ENCODE measurements at places on chromosomes 12 and 14.

GRCh38 chr14:50961605-50962221, 17.4 kb upstream of the PYGL start:
- DNase-seq: no peak

- no peak for DNase-seq
Observed at GRCh38 chr12:65634626-65635331, 189.5 kb upstream of the HMGA2 start.

- DNase-seq: no peak
Observed at GRCh38 chr14:31864937-31865855, 211.9 kb upstream of the ARHGAP5 start.

GRCh38 chr12:78037707-78038106, 207.0 kb downstream of the NAV3 start:
- DNase-seq: no peak

- DNase-seq: no peak
Observed at GRCh38 chr14:99908653-99909250, 115.5 kb downstream of the EML1 start.

GRCh38 chr14:57833323-57833722, 32.6 kb downstream of the SLC35F4 start:
- DNase-seq: no peak

DNA sequence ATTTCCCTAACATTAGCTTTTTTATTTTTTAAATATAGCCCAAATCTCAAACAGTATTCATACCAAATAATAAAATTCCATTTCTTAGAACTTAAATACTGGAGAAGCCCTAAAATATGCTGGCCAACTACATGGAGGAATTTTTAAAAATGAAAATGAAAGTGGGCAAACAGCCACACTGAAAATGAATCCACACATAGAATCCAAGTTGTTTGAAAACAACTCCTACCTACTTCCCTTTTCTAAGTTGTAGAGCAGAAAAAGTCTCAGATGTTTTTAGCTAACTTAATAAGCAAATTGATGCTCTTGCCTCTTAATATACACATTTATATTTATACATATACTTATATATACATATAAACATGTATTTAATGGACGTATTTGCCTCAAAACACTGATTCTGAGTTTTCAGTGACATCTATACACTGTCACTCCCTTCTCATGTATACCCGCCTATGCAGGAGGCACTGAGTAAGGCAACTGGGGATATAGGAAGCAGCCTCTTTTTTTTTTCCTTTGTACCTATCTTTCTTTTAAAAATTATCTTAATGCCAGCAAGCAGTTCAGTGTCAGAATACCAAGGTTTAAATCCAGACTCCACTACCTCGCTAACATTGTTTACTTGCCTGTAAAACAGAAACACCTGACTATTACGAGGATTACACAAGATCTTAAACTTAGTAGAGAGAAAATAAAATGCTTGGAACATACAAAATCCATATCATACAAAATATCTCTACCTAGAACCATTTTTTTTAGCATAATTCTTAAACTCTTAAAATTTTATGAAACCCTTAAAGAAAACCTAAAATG, 13.3 kb downstream of the DICER1 start:
- no peak for DNase-seq

- DNase-seq: no peak
Observed at GRCh38 chr12:24632466-24632865, 316.4 kb downstream of the BCAT1 start.

DNA sequence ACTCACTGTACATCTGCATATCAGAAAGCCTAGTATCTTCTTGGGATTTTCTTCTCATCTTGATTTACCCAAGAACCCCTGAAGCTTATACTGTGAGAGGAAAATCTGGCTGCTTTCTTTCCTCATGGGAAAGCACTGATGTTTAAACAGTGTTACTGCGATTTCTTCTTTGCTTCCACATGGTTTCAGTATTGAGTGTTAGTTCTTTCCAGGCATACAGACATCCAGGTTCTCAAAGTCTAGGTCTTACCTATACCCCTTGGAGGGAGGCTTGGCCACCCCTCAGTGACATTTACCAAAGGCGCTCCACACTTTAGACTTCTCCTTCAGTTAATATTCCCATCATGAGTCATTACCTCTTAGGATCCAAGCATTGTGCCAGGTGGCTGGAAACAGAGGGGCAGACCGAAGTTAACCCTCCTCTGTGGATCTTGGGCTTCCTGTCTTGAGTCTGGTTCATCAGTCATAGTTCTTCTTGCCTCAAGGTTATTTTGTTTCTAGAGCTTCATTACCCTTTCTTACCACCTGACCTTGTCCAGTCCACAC, 79.1 kb downstream of the TMEM117 start:
- no peak for DNase-seq

- peak; percentile 47 for DNase-seq
Observed at GRCh38 chr12:54413284-54414190, 5.5 kb downstream of the ITGA5 start.

DNA sequence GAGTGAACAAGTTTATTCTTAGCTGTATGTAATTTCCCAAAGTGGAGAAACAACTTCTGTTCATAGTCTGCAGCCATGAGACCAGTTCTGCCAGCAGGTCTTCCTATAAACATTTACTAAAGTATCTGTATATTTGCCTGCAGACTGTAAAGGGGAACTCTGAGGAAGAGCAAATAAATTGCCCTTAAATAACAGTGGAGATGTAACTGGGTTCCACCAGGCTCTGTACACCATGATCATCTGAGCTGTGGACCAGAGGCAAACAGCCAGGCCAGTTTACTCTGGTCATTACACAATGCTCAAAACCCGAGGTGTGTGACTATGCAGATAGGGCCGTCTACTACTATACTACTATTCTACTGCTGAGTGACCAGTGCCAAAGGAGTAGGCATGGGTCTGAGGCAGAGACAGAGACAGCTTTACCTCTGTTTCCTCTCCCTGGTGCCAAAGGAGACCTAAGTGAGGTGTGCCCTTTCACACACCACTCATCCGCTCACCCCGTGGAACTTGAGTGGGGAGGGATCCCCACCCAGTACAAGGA, 21.1 kb upstream of the CERS5 start:
- no peak for DNase-seq

DNA sequence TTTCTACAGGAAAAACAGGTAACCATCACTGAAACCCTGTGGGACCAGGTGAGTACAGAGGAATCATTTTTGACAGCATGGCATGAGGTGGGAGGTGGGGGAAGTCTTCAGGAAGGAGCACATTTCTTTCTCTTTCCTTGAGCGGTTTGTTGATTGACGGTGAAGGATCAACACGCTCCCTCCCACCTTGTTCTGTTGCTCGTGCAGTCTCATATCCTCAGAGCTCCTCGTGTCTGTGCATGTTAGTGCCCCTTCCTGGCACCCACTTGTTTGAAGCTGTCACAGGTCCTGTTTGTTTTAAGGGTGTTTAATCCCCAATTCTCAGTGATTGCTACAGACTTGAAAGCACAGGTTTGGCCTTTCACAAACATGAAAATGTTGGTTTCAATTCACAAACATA, 4.4 kb downstream of the C12orf54 start:
- no peak for DNase-seq

DNA sequence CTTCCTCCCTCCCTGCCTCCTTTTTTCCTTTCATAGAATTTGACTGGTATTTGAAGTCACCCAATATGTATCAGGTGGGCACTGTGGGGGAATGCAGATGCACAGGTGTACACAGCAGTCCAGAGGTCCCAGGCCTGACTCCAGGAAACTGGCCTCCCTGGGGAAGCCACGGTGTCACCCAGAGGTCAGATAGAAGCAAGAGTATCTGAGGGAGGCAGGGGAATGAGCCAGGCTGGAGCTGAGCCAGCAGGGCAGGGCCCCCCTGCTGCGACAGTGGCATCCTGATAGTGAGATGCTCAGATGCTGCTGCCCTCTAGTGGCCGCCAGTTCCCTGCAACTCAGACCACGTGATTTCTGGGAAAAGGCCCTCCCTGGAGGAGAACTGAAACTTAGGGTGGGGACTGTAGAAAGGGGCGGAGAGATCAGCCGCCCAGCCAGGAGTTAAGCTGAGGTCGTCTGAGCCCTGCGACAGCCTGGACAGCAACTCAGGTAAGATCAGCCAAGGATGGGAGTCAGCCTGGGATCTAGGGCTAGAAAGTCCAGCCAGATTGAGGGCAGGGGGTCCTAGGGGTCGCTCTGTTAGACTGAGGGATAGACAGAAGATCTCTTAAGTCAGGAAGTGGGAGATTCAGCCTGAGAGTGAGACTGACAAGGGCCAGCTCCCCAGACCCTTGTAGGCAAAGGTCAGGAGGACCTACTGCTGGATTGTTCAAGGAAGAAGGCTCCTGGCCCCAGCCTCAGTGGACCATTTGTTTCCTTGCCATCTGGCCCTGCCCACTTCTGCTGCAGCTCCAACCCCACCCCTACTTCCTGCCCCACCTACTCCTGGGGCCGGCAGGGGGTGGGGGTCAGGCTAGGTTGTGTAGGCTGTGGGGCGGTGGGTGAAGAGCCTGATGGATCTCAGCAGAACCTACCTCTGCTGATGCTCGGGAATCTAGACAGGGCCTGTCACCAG, at the start of gene IRF9:
IRF9 (plus strand) TSS at position 416 of the 955 bp plus-strand sequence. CDS start 880 bp downstream, outside the sequence.
- peak; percentile 97 for DNase-seq

- DNase-seq: no peak
Observed at GRCh38 chr14:38257507-38257906, 1.6 kb upstream of the CLEC14A start.

DNA sequence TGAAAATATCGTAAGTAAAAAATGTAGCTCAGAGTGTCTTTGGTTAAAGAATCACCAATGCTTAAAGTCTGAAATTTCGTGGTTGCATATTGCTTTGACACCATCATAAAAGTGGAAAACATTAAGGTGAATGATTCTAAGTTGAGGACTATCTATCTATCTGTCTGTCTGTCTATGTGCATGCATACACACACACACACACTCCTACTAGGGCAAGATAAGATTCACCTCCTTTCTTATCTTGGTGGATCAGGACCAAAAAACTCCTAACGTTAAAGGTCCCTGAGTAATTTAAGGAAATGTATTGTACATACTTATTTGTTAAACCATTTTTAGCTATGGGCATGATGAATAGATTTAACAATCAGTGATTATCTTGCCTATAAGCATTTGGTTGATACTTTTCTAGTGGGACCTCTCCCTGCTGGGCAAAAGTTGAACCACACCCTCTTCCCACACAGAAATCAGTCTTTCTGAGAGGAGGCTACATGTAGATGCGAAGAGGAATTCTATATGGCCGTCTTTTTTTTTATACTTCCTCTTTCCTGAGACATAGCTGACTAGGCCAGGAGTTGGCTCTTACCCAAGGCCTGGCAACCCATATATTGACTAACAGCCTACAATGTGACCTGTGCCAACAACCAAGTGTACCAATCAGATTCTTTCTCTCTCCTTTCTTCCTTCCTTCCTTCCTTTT, 19.3 kb upstream of the LLPH start:
- DNase-seq: no peak

GRCh38 chr12:95815632-95816212, 25.2 kb upstream of the NTN4 start:
- no peak for DNase-seq

- no peak for DNase-seq
Observed at GRCh38 chr14:100149851-100150611, 9.4 kb downstream of the DEGS2 start.

- DNase-seq: no peak
Observed at GRCh38 chr14:50762001-50762930, 68.7 kb downstream of the NIN start.

DNA sequence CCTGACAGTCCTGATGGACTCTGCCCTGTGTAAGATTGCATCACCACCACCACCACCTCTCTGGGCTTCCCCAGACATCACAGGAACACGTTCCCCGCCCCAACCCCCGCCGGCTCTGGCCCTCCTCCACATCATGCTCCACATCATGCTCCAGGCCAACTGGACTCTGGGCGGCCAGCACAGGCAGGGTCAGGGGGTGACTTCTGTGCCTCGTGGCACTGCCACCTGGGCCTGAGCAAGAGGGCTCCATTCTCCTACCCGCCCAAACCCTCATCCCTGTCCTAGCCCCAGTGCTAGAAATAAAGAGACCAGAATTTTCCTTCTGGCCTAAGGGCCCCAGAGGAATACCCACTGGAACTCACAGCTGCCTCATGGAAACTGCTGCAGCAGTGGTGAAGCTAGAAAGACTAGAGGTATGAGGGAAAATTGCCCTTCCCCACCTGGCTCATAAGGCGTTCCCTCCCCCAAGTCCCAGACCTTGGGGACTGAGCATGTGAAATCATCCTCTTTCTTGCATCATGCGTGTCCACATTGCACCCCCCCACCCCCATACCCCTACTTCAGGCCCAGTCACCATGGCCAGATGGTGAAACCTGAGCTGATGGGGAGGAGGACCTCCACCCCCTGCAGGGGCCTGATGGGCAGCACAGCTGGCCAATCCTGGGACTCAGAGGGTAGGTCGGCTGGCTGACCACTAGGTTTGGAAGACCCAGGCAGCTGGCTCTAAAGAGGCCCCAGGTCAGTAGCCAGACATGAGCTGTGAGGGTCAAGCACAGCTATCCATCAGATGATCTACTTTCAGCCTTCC, at the start of gene INHBE:
INHBE (plus strand) TSS at position 742 of the 808 bp plus-strand sequence. CDS start 230 bp downstream, outside the sequence.
- no peak for DNase-seq

GRCh38 chr12:113103756-113104450, 31.7 kb downstream of the RASAL1 start:
- DNase-seq: no peak

DNA sequence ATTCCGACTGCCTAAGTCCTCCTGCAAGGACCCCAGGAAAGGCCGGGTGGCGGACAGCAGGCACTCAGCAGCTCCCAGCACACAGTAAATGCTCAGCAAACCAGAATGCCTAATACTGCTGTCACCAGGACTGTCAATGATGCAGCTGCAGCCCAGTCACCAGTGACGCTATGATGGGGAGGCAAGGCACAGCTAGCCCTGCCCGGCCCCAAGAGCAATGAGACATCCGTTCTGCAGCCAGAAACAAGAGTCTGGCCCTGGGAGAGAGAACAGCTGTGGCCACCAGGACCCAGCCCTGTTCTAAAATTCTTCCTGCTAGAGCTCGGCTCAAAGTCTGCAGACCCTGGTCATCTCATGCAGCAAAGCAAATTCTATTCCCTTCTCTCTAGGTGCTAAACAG, 69.8 kb downstream of the NCOR2 start:
- no peak for DNase-seq

DNA sequence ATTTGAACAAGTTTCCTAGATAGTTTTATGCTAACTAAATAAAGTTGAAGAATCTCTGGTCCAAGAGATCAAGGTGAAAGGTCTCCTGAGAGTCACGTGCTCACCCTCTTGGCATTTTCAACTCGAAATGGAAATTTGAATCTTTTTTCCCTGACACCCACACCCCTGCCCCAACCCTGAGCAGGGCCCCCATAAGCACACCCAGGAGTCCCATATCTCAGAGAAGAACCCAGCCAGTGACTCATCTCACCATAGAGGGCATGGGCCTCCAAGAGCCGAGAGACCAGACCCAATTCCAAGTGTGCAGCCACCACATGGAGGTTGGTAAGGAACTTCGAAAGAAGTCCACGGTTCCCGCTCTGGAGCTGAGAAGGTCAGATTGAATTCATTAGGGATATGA, 32.6 kb downstream of the TEP1 start:
- no peak for DNase-seq

- no peak for DNase-seq
Observed at GRCh38 chr12:128474916-128475315, 207.9 kb downstream of the TMEM132C start.

Data from stimulated activated CD8-positive, alpha-beta memory T cell treated with anti-CD3 and anti-CD28 coated beads, Interleukin-7, amount 100 ng/mL, for 24 hours (primary cell).